ENCODE measurements at places on chromosomes 12 and 14. TPM values are rescaled to one million over a fixed set of nuclear protein-coding genes. Genes with fewer than 3 reads are reported as not detected.

GRCh38 chr12:69366796-69367195 is 7.3 kb downstream of the YEATS4 start:
- no peak for DNase-seq

Gene NEUROD4
- total RNA-seq = not detected

DNA sequence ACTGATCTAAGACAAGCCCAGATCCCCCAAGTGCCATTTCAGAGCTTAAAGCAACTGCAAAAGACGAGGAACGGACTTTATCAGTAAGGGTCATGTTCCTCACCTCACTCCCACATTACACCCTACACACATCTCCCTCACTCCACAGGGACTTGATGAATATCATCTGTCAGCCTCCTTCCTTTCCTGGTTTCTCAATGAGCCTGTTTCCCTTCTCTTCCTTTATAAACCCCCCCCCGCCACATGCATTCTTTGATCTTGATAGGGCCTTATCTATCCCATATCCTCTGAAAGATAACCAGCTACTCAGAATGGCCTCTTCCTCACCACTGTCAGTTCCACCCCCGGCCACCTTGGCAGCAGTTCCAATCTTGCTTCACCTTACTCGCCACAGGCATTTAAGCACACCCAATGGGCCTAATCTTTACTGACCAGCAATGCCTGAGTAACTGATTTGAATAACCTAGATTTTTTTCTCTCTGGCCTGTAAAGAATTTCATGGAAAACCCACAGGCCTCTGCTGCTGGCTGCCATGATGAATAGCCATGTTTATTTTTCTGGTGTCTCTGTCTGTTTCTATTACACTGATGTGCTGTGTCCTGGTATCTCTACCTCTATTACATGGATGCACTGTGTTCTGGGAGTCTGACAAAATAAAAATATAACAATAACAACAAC is 138.7 kb downstream of the PHLDA1 start:
- DNase-seq = no peak

DNA sequence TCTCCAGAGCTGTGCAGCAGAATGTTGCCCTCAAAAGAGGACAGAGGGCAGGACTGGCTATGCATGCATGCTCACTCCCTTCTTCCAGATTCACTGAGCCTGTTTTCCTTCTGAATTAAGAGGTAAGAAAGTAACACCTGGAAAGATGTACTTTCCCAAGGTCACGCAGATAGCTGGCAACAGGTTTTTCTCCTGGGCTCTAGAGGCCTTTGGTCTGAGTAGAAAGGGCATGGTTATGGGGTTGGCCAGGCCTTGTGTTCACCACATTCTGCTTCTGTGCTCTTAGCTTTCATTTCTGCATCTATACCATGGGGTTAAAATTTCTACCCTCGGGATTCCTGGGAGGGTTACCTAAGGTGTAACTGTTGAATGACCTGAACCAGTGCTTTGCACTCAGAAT is 57.5 kb downstream of the RASSF3 start:
- DNase-seq = no peak

DNA sequence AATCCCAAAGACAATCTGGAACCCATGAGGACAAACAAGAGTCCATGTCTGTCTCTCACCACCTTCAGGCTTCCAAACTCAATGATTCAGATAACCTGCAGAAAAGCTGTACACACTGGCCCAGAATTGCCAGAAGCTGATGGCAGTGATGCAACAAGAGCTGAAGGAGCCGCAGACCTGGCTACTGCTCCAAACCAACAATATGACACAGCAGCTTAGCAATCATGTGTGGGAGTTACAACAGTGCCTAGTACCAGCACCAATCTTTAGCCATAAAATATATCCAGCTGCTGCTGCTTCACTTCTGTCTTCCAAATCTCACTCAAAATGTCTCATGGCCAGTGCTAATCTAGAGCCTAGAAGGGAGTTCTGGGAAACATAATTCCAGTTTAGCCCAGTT is 22.0 kb downstream of the RPS6KA5 start:
- no peak for DNase-seq

- DNase-seq = no peak
Observed at GRCh38 chr14:55841625-55842024, 261.6 kb downstream of the KTN1 start.

DNA sequence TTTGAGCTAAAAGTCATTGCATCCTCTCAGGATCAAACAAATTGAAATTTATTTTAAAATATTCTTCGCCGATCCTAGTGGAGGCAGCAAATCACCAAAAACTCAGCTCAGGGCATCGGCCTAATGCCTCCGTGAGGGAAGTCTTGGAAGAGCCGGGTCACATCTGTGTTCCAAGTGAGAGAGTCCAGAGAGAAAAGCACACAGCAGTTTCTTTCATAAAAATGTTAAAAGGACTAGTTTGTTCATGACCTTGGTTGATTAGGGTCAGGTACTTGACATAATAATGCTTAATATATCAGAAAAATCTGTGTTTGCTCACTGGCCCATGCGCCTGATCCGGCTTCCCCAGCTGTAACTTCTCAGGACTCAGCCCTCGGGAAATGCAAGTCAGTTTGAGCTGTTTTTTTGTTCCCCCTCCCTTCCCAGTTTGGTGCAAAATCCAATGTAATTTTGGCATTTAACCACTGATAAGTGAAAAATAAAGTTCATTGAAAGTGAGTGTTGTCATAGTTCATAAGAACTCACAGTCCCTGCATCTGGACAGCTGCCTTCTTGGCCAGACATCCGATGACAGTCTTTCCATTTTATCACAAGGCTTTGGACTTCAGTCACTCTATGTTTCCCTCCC is 161.7 kb downstream of the CAND1 start:
- DNase-seq = peak; percentile 77

GRCh38 chr12:45273717-45274271 is 57.9 kb downstream of the ANO6 start:
- peak; percentile 47 for DNase-seq

DNA sequence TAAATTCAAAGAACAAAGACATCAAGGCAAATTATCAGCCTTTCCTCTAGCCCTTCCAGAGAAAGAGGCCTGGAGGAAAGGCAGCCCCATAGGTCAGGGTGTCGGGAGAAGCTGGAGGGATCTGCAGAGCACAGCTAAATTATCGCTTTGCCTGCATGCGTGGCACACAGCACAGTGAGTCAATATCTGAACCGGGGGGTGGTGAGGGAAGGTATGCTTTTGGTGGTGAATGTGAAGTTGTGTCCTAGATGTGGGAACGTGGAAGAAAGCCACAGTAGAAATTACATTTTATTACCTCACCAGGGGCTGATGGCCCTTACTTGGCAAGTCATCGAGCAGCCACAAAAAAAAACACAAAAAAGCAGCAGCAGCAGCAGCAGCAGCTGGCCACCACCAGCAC is 243.2 kb downstream of the EGLN3 start:
- DNase-seq = no peak

DNA sequence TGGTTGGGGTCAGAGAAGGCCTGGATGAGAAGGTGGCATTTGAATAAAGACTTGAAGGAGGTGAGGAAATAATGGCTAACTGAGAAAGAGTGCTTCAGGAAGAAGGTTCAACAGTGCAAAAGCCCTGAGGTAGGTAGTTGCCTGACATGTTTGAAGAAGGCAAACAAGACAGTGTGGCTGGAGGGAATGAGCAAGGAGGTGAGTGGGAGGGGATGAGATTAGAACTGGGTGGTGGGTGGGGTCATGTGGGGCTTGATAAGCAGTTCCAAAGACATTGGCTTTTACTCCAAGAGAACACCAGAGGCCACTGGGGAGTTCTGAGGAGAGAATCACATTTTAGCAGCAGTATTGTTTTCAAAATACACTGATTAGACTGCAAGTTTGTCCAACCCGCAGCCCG is 50.5 kb downstream of the HSPB8 start:
- no peak for DNase-seq

Gene BICDL1
- total RNA-seq = 131 TPM

GRCh38 chr14:36362648-36363047 is 42.2 kb upstream of the MBIP start:
- DNase-seq = no peak

Gene PLEKHH1
- 49.1 TPM for total RNA-seq

Gene TTC9
- 2.4 TPM for total RNA-seq

DNA sequence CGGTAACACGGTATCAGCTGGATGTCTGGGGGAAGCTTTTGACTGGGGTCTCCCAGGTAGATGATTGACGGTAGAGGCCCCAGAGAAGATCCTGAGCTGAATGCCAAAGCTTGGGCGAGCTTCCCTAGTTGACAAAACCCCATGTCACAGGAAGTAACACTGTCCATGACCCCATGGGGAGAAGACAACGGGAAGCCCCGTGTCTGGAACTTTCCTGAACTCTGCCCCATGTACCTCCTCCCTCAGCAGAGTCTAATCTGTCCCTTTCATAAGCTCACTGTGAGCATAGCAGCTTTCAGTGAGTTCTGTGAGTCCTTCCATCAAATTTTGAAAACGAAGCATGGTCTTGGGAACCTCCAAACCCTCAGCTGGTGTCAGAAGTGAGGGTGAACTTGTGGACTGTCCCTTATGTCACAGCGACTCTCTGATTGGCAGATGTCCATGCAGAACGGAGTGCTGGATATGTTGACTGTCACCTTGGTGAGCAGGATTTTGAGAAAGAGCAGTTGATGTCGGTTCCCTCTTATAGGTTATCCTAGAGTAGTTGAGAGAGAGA is 29.7 kb upstream of the BEGAIN start:
- DNase-seq = no peak

- no peak for DNase-seq
Observed at GRCh38 chr14:99098199-99098598, 173.8 kb downstream of the BCL11B start.

All from testis (tissue), 5 donors.